ENCODE measurements at places on chromosomes 12 and 14. TPM values are rescaled to one million over a fixed set of nuclear protein-coding genes. Genes with fewer than 3 reads are reported as not detected.

GRCh38 chr14:50339178-50339804 is 27.2 kb downstream of the DMAC2L start:
- DNase-seq: no peak

DNA sequence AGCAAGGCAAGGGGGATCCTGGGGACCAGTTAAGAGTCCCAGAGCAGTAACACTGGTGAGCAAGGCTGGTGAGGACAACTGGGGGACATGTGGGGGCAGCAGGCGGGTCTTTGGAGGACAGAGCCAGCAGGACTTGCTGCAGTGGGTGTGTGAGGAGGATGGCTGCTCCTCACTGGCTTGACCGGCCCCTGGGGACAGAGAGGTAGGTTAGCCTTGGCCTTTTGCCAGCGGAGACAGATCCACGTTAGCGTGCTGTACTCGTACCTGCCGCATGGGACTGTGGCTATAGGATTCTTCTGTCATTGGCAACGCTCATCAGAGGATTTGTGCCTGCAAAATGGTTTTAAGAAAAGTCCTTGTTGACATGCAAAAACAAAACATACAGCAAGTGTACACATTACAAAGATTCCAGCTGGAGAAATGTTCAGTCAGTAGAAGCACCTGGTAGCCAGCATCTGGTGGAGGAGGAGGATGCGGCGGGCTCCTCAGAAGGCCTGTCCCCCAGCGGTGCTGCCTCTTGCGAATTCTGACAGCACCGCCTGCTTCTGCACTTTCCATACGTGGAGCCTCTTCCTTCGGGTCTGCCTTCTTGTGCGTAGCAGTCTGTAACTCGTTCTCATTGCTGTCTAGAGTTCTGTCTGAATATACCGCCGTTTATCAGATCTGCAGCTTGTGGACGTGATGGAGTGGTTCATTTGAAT is 91.3 kb downstream of the EP400 start:
- DNase-seq: no peak

GRCh38 chr12:77837876-77838291 is 7.2 kb downstream of the NAV3 start:
- no peak for DNase-seq

GRCh38 chr12:112319395-112319794 is 62.8 kb downstream of the HECTD4 start:
- DNase-seq: no peak

GRCh38 chr12:98232753-98233390 is 282.5 kb upstream of the TMPO start:
- DNase-seq: no peak

DNA sequence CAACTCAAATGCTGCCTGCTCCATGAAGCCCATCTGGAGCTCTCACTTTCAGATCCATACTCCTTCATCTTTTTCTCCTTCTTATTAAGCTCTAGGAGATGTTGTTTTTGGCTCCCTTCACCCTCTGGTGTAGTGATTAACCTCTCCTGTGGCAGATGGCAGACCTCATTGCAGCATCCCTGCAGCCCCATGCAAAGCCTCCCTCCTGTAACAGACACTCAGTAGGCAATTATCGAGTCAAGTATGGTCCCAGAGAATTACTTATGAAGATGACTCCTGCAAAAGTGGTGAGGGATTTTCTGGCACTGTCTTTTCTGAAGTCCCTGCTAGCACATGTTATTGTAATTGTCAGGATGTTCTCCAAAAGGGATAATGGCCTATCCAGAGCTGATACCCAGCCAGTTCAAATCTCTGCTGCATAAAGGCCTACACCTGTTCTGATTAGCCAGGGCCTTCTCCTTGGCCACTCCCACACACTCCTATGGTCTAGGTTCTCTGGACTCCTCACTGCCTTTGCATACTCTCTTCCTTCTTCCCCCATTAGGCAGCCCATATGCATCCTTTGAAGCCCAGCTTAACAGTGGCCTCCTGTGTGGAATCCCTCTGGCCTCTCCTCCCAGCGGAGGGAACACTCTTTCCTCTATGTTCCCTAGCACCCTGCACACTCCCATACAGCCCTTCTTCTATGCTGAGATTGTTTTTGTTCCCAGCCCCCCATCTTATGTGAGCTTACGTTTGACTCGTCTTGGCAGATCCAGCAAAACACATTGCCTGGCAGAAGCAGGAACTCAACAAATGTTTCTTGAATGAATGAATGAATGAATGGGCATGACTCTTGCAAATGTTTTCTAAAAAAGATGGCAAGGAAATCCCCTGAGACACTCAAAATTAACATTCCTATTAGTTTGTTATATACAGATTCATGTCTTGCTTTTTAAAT is 43.9 kb upstream of the MDM1 start:
- DNase-seq: no peak

- no peak for DNase-seq
Measured at GRCh38 chr12:94122591-94122990, 25.8 kb upstream of the PLXNC1 start.

GRCh38 chr12:8048906-8049305 is 16.4 kb downstream of the FOXJ2 start:
- no peak for DNase-seq

DNA sequence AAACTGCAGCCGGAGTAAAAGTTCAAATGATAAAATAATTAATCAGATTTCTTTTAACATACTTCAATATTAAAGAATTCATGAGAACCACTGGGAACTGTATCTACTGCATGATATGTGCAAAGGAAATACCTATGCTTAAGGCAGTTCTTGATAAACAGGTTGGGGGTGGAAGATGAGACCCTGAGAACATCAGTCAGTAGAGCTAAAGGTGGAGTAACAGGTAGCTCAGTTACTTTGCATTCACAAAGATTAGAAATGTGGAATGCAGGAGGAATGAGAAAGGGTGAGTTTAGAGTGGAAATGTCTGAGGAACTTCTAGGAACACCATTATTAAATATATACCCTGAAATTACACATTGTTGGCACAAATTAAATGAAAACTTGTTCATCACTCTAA is 78.6 kb downstream of the COX16 start:
- DNase-seq: no peak

DNA sequence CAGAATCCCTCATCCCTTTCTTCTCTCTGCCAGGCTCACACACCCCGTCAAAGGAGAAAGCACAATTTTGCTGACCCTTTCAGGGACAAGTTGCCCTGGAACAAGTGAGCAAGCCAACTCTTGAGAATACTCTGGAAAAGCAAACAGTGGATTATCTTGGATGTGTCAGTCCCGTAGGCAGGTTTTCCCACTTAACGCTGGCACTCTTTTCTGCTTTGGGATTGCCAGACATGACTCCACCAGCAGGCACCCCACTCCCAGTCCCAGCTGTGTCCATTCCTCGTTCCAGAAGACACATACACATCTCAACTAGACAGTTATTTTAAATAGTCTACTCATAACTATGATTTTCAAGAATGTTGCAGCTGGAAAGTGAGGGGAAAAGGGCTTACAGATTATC is 145.5 kb upstream of the CDKN3 start:
- no peak for DNase-seq

GRCh38 chr14:78933948-78934524 is 763.9 kb downstream of the NRXN3 start:
- DNase-seq: peak; percentile 38

- peak; percentile 95 for DNase-seq
Measured at GRCh38 chr12:69405566-69405865, 46.0 kb downstream of the YEATS4 start.

GRCh38 chr12:132354211-132354981 is 25.0 kb upstream of the GALNT9 start:
- no peak for DNase-seq

- no peak for DNase-seq
Measured at GRCh38 chr14:83096092-83096491, 1562.4 kb upstream of the SEL1L start.

- no peak for DNase-seq
Measured at GRCh38 chr12:26431211-26431610, 235.8 kb downstream of the SSPN start.

The RNASE3 gene
- not detected for total RNA-seq

The TOMM20L gene
- total RNA-seq: not detected

The KRT3 gene
- total RNA-seq: not detected

The AMN gene
- 2.5 TPM for total RNA-seq

The HOXC12 gene
- not detected for total RNA-seq

The EML5 gene
- total RNA-seq: 0.55 TPM

The GPR65 gene
- not detected for total RNA-seq

The RIPK3 gene
- total RNA-seq: 1.8 TPM
